Activated CD8-positive, alpha-beta memory T cell treated with anti-CD3 and anti-CD28 coated beads, Interleukin-2, amount 50 U/mL, for 48 hours (primary cell): ENCODE measurements at places on chromosomes 3 and 15.
A peak's percentile ranks its signal among the peaks of the same experiment; 100 is the strongest.

DNA sequence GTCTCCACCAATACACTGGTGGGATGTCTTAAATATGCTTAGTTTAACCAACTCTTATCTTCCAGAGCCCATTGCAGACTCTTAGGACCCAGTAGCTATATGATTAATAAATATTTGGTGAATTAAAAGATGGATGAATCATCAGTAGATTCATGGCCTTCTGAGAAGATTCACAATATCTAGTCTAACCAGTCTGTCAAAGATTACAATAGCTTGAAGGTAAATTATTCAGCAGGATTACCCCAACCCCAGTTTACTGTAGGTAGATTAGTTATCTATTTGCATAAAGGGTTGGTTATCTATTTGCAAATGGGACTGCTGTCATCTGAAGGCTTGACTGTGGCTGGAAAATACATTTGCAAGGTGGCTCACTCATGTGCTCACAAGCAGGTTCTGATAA lies 239.4 kb upstream of the THRB start:
- no peak for DNase-seq

GRCh38 chr3:136752422-136753325 lies 496 bp upstream of the STAG1 start:
- peak; percentile 98 for DNase-seq

GRCh38 chr3:10783360-10784351 lies 32.4 kb upstream of the SLC6A11 start:
- no peak for DNase-seq

DNA sequence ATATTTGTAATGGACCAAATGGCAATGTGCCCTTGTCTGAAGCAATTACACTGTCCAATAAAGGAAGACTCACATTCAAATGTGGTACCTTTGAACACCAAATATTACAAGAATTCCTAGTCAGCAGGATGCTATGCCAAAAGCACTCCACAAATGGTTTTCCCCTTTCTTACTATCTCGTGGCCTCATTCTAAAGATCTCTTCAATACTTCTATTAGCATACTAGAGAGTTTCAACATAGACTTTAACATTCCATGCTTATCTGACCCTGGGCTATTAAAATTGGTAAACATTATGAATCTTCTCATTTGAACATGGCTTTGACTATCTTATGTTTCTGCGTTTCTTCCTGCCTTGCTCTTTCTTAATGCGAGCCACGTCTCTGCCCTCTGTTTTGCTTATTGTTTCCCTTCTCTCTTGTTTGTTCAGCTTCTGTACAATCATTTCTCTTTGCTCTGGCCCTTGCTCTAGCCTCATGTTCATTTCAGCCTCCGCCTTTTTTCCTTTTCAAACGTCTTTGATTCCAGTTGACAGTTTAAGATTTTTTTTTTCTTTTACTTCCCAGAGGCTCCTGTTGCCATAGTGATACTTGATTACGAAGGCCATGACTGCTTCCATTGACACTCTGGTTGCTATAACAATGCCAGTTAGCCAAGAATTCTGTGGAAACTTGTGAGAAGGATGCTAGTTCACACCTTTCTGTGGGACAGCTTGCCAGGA lies 49.5 kb upstream of the SLC9A9 start:
- DNase-seq = no peak

DNA sequence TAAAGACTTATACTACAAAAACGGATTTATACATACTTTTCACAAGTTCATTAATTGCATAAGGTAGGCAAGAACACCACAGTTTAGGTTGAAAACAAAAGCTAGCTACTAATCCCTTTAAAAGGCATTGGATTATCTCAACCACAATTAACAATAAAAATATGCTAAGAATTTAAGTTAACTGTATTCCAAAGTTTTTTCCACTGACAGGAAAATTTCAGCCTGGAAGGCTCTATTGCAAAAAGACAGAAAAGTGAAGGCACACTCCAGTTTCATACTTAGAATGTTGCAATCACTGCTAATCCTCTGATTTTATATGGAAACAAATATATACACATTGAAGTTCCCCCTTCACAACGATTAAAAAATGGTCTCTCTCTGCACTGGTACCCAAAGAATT lies 71.5 kb downstream of the TJP1 start:
- DNase-seq = no peak

DNA sequence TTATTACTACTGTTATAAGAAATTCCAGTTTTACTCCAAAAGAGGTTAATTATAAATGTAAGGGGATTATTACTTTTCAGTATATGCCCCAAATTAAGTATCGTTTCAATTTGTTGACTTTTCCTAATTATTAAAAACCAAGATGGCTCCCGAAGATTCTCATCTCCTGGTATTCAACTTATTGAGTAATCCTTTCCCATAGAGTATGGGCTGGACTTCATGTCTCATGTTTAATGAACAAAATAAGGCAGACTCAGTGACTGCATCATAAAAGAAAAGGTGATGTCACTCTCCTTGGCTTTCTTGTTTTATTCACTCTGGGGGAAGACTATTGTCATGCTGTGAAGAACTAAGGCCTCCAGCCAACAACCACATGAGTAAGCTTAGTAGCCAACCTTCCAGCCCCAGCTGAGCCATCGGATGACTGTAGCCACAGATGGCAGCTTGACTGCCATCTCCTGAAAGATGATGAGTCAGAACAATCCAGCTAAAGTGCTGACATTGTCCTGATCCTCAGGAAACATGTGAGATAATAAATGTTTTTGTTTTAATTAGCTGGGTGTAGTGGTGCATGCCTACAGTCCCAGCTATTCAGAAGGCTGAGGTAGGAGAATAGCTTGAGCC lies 17.3 kb downstream of the IGF2BP2 start:
- DNase-seq = no peak

- no peak for DNase-seq
Measured at GRCh38 chr3:117531078-117531767, 821.6 kb downstream of the TUSC7 start.

DNA sequence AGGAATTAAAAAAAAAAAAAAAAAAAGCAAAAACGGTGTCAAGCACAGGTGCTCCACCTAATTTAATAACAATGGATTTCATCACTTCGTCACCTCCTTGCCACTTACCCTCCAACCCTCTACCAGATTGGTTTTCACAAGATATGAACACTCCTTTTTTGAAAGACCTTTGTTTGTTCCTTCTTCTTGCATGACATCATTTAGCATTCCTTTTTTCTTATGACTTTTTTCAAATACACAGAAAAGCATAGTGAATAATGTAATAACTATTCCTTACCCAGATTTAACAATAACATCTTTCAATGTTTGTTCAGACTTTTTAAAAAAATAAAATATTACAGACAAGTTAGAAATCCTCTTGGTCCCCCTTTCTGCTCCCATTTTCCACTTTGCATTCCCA lies 16.3 kb downstream of the COL6A6 start:
- no peak for DNase-seq

- no peak for DNase-seq
Measured at GRCh38 chr3:112308151-112308911, 14.3 kb upstream of the SLC9C1 start.

GRCh38 chr3:137409584-137409983 lies 354.5 kb upstream of the SOX14 start:
- no peak for DNase-seq

- no peak for DNase-seq
Measured at GRCh38 chr3:115085197-115085865, 61.8 kb downstream of the ZBTB20 start.

DNA sequence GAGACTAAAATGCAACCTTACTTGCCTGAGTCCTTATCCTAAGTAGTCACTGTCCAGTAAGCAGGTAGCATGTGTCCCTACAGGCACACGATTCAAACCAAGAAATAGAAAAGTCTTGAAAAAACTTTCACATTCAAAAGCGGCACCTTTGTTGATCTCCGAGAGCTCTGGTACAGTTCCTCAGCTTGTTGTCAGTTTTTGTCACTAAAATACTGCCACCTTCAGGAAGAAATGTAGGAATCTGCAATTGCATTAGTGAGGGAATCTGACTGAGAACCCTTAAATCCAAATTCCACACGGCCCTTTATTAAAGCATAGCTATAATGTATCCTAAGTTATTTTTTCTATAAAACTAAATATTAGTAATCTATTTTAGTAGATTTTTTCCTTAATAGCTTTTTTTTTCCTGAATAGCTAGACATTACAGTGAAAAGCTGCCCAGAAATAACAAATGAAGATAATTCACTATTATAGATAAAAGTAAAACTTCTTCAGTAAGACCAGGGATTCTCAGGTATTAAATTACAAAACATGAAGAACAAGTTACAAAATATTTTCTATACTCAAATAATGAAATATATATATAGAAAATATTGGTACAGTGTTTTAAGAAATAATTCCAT lies 44.0 kb downstream of the CCDC54 start:
- DNase-seq = no peak

DNA sequence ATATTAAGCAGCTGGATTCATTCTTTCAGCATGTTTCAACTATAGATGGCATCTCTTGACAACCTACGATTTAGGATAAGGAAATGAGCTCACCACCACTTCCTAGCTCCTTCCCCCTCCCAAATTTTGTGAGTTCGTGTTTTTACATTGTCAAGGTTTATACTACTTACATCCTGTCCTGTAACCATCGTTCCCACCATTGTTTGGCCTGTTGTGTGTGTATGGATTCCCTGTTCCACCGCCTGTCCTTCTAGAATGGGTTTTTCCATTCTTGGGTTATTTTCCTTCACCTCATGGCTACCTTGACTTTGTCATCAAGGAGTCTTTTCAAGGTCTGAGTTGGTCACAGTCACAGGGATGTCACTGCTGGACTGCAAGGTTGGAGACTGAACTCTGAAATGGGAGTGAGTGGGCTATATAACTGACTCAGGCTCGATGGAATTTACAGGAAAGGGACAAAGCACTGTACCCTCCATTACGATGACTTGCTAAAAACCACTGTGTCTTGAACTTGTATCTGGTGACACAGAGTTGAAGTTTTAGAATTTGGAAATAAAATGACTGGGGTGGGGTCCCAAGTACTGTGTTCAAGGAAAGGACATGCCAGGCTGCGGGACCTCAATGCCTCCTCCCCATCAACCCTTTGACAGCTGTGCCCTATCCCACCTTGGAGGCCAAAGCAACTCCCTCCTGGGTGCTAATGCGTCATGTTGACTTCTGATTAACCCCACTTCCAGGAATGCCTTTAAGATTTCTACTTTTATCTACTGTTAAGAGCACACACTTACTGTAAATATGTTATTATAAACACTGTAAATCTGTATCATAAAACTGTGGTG lies 66.8 kb upstream of the BLM start:
- no peak for DNase-seq

DNA sequence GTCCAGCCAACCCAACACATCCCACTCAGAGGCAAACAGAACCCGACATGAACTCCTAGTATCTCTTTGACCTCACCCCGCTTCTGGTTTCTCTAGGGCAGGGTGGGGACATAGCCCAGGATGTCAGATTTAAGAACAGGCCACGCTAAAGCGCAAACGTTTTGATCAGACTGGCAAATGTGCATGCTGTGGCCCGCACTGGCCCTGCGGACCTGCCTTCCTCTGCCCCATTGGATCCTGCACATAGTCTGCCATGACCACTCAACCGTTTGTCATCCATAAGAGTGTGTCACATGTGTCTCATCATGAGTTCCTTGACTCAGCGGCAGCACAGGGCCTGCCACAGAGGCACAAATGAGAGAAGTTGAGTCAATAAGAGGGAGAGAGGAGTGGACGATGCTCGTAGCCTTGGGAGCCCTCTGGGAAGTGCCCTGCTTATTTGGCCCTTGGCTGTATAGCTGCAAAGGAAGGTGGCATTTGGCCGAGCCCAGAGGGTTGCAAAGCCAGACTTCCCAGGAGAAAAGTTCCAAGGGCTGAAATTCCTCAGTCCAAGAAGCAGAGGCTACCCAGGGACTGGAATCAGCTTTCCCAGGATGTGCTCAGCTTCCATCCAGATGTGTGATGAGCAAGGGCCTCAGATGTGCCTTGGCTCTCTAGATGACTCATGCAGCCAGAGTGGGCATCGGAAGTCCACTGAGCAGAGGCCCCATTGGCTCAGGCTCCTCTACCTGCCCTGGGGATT lies 55.5 kb upstream of the SLCO2A1 start:
- DNase-seq = no peak
